ENCODE measurements at places on chromosomes 3 and 15.

DNA sequence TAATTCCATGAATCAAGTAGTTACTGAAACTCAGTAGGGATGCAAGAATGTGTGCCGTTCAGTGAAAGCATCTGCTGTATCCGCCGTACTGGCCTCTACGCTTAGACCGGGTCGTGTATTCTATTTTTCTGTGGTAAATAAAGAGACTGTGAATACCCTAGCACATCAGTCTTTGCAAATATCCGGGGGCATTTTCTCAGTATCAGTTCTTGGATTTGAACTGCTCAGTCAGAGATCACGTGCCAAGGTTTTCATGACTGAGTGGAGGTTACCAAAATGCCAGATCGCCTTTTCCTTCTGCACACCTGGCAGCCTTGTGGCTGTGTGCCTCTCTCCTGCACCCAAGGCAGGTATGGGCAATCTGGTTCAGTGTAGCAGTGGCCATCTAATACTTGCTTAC, 377.0 kb downstream of the OCA2 start:
- no peak for DNase-seq

- no peak for DNase-seq
These were observed 13.8 kb downstream of the MUC13 start for GRCh38 chr3:124920718-124921117.

GRCh38 chr15:22827125-22827524, 11.3 kb upstream of the NIPA2 start:
- no peak for DNase-seq

DNA sequence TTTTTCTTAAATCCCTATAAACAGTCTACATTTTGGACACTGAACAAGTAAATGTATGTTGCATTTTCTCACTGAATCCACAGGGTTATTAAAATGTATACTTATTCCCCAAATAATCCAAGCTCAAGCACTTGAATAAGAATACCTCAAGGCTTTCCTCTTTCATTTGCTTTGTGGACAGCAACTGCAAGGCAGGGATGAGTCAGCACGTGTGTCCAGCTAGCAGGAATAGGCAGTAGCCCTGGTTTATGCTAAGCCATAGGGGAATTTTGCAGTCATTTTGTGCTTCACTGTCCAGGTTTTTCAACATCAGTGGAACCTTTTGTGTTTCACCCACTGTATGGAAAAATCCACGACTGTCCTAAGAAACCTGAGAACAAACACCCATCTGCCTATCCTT, 96.7 kb upstream of the KCNMB2 start:
- DNase-seq: no peak

GRCh38 chr15:33135355-33135781, 59.1 kb downstream of the FMN1 start:
- no peak for DNase-seq

DNA sequence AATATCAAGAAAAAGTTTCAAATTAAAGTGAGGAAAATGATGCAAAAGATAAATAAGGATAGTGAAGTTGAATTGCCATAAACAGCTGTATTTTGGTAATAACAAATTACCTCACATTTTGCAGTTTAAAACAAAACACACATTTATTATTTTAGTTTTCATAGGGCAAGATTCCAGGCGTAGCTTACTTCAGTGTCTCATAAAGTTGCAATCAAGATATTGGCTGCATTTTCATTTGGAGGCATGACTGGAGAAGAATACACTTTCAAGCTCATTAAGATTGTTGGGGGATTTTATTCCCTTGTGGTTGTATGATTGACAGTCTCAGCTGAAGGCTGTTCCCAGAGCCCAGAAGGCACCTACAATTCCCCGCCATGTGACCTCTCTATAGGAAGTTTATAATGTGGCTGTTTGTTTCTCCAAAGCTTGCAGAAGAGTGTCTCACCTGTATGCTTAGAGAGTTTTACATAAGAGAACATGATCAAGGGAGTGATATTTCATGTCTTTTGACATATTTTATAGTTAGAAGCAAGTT, 151.4 kb downstream of the OTOL1 start:
- no peak for DNase-seq

GRCh38 chr15:78035321-78035751, 42.2 kb downstream of the TBC1D2B start:
- no peak for DNase-seq

DNA sequence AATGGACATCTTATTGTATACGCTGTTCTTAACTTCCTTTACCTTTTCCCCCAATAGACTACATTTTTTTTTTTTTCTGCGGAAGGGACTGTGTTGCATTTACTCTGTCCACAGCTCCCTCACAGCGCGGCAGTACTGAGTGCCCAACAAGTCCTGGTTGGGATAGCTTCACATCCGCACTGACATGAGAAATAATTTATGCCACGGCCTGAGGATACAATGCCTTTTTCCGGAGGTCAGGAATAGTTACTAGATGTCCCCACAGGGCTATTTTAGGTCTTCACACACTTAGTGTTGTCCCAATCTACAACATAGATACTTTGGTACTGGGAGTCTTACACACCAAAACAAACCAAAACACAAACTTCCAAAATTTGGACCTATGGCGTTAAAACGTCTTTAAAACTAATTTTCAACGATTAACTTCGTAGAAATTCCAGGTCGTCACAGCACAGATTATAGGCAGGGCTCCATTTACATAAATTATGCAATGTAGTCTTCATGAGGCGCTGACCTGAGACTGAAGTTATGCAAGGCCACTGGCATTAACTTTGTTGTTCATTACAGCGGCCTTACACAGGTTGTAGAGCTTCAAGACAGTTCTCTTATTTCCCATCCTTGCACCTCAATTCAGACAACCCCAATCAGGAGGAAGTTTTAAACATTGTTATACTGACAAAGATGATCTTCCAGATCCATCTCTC, 989 bp upstream of the PPIB start:
- no peak for DNase-seq

GRCh38 chr3:72675243-72675642, 173.0 kb downstream of the SHQ1 start:
- DNase-seq: no peak
